ENCODE measurements at places on chromosomes 7 and 10.
A peak's percentile ranks its signal among the peaks of the same experiment; 100 is the strongest.

DNA sequence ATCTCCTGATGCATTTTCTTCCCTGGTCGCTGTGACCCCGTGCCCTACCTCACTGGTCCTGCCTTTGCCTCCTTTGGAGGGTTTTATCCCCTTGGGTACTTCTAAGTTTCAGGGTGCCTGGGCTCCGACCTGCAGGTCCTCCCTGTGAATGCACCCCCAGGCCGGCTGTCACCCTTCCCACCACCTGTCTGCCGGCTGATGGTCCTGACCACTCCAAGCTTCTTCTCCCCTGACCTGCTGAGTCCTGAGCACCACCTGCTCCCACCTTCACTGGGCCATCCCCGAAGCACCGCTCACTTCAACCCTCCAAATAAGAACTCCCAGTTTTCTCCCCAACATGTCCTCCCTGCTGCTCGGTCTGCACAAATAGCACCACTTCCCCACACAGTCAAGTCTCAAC, 33.4 kb downstream of the TNS3 start:
- DNase-seq = no peak

- DNase-seq = no peak
These were observed 13.0 kb upstream of the WIPI2 start for GRCh38 chr7:5177060-5177459.

- DNase-seq = no peak
These were observed 182.9 kb downstream of the HTR7 start for GRCh38 chr10:90674928-90675327.

GRCh38 chr10:91742229-91742628, 56.0 kb upstream of the TNKS2 start:
- DNase-seq = no peak

GRCh38 chr10:7475939-7476338, 65.1 kb upstream of the SFMBT2 start:
- no peak for DNase-seq

- no peak for DNase-seq
These were observed 99.8 kb upstream of the RET start for GRCh38 chr10:42977032-42977416.

DNA sequence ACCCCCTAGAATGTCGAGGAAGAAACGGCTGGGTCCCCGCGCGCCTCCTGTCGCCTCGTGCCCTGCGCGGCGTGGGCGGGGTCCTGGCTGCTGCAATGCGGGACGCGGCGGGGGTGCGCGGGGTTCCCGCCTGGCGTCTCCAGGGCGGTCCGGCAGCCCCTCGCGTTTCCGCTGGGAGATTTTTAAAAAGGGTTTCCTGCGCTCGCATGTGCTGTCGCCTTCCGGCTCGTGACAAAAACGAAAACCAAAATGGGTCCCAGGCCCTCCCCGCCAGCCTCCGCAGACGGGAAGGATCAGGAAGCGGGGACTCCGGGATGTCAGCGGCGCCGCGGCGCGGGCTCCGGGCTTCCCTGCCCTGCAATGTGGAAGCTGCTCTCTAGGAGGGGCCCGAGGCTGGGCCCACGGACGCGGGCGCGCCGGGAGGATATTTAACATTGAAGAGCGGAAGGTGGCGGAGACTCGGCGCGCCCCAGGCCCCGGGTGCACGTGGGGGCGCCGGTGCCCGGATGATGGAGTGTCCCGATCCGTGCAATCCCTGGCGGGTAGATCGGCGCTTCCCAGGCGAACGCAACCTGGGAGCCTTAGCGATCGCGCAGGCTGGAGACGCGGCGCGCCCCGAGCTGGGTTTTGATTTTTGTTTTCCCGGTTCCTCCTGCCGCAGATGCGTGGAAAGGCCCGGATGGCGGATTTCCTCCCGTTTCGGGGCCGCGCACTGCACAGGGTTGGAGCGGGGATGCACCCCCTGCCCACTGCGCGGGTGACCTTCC, 1.0 kb downstream of the PFKP start:
- peak; percentile 37 for DNase-seq

DNA sequence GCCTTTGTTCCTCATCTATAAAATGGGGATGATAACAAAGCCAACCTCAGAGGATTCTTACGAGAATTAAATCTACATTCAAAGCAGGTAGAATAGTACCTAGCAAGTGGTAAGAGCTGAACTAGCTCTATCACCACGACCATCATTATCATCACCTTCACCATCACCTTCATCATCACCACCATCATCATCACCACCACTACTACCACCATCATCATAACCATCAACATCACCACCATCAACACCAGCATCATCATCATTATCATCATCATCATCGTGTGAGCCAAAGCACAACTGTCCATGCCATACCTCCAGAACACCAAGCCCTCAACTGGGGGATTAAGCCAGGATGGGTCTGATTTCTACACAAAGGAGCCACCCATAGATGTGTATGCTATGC, 206.8 kb downstream of the GRID1 start:
- no peak for DNase-seq

DNA sequence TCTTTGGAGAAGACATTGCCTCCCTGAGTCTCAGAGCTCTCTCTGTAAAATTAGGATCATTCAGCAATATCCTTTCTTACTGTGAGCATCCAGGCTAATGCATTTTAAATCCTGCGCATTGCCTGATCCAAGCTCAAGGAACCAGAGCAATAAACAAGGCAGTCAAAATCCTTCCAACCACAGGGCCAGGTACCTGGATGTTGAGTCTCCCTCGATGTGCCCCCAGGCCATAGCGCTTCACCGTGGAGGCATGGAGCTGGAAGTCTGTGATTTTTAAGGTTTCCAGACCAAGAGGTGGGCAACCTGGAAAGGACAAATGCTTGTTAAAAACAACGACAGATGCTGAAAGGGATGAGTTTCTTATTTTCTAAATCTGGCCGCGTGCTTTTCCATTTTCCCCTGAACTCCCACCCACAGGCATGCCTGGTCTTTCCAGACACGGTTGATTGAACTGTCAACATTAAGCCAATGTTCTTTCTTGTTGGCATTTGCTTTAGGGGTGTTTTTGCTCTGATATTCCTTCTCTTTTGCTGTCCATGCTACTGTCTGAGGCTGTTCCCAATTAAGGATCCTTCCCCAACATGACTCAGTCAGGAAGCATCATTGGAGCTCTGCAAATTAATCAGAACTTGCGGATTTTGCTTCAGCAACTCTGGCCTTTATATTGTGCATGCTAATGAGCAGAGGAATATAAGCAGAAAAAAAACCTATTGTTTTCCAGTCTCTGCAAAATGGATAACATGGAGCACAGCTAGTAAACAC, 29.0 kb downstream of the CPXM2 start:
- DNase-seq = no peak

- no peak for DNase-seq
These were observed 8.3 kb downstream of the KAZALD1 start for GRCh38 chr10:101070098-101070497.

DNA sequence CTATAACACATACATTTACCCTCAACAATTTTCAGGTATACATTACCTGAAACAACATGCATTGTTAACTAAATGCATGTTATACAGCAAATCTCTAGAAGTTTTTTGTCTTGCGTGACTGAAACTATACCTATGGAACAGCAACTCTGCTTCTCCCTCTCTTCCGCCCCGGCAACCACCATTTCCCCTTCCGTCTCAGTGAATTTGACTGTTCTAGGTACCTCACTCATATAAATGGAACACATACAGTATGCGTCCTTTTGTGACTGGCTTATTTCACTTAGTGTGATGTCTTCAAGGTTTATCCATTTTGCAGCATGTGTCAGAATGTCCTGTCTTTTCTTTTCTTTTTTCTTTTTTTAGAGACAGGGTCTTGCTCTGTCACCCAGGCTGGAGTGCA, 22.5 kb downstream of the CALHM2 start:
- DNase-seq = peak; percentile 29

DNA sequence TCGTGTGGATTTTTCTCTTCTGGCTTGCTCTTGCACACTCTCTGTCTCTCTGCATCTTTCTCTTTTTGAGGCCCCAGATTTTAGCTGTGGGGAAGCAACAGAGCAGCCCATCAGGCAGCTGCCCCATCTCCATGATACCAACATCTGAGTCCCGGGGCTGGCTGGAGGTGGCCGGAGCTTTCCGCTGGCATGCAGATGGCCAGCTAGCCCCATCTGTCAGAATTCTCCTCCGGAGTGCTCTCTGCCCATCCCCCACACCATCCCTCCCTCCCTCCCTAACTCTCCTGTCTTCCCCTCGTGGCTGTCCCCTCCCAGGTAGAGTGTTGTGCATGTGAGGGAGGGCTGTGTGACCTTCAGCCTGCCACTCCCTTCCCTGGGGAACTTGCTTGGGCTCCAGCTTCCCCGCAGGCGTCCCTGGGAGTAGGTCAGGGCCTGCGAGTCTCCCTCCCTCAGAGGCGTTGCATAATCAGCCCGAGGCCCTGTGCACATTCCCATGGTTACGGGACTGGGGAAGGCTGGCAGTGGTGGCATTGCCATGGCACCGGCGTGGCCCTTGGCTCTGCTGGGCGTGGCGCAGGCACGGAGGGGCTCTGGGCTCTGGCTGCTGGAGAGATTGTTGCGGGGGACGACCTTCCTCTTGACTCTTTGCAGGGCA, 24.7 kb downstream of the GHRHR start:
- no peak for DNase-seq

DNA sequence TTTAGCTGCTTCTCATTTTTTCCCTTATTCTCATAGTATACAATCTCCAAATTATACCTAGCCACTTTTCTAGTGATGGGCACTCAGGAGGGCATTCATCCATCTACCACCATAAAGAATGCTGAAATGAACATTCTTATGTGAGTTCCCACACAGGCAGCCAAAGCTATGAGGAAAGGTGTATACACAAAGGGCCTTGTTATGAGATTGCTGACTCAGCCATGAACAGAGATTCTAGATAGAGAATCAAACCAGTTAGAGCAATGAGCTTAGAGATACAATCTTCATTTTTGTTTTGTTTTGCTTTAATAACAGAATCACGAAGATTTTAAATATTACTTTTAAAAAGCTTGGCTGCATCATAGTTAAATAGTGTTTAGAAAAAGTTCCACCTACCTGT, 54.8 kb upstream of the TNKS2 start:
- DNase-seq = no peak

DNA sequence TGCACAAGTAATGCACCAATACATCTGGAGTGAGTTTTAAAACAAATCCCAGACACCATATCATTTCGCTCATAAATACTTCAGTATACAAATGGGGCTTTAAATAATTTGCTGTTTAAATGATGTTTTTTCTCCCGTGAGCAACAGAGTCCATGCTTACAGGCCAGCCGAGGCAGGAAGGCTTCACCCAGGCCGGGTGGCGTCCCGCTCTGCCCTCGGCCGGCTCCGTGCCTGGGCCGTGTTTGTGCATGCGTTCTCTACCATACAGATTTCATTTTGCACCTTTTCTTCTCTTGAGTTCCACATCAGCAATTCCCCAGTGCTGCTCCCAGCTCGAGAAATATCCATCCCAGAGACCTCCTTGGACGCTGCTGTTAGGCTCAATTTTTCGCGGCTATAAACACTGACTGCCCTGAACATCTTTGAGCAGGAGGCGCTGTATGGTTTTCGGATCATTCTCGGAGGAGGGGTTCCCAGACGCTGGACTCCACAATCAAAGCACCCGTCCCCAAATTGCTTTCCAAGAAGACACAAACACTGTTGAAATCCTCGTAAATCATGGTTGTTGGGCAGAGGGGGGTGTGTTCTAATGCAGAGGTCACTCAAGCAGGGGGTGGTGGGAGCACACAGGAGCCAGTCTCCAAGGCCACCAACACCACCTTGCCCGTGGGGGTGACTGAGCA, 91.6 kb downstream of the MICALL2 start:
- no peak for DNase-seq

GRCh38 chr10:93622942-93623341, 10.6 kb downstream of the PDE6C start:
- no peak for DNase-seq

- DNase-seq = no peak
These were observed 112.8 kb downstream of the PTEN start for GRCh38 chr10:87976101-87976743.

- DNase-seq = no peak
These were observed 19.6 kb upstream of the GPNMB start for GRCh38 chr7:23226844-23227450.

DNA sequence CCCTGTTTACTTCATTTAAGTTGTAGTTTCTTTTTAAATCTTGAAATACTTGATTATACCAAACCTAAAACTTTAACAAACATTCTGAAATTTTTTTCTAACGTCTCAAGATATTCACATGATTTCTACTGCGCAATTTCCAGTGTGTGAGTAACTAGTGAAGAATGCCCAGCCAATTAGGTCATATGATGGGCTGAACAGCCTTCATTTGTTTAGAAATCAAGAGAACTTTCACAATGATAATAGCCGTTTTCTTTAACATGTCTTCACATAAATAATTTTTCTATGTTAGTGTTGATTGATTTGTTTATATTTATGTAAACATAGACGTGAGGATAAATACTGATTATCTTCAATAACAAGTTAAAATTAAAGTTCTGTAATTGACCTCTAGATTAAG, 21.8 kb downstream of the STAM start:
- DNase-seq = no peak

- no peak for DNase-seq
These were observed 103.1 kb upstream of the NANOS1 start for GRCh38 chr10:118926441-118926840.

DNA sequence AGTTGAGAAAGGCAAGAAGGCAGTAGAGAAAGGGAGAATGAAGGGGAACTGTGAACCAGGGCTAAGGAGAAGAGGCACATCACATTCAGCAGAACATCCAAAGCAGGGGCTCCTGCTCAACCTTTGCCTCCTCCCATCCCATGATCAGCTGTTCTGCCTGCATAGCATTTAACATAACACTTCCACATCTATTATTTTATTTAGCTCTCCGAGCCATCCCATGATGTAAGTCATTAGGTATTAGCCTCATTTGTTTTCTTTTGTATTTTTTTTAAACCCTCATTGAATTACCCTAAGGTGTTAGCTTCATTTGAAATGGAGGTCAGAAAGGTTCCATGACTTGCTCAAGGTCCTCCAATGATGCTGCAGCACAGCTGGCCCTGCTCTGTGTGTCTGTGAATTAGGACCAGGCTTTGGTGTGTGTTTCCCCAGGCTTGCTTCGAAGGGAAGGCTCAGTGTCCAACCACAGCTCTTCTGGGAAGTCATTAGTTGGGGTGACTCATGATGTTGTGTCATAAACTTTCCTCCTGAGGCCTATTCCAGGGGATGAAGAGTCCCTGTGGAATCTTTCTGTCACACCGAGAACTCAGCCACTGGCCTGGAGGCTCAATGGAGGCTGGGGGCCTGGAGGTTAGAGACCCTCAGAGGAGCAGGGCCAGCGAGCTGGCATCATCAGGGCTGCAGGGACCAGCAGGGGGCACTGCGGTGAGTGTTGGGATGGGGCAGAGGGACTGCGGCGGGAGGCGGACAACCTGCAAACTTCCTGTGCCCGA, 16.5 kb downstream of the NPFFR1 start:
- DNase-seq = no peak

DNA sequence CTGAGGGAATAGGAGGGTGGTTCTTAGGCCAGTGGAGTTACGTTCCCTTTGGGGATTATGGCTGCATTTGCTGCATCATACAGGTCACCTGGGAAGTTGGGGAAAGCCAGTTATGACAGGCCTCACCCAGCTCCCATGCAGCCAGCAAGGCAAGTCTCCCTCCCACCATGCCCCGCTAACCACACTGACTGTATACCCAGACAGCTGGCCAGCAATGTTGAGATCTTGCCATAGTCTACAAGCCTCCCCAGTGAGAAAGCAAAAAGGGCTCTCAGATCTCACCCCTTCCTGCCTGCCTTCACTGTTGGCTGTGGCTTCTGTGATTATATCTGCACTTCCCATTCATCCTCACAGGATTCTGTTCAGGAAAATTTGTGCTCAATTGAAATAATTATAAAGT, 133.3 kb upstream of the HGF start:
- DNase-seq = no peak

- DNase-seq = no peak
These were observed 211.0 kb downstream of the NEBL start for GRCh38 chr10:20686015-20686635.

GRCh38 chr7:120617275-120617674, 240.7 kb downstream of the TSPAN12 start:
- no peak for DNase-seq
